ENCODE measurements at places on chromosomes 13 and 19.
A peak's percentile ranks its signal among the peaks of the same experiment; 100 is the strongest.

- DNase-seq: peak; percentile 48
Measured at GRCh38 chr19:2587001-2587719, 111.2 kb downstream of the GADD45B start.

GRCh38 chr13:44929692-44930091 lies 59.6 kb downstream of the NUFIP1 start:
- DNase-seq: no peak

DNA sequence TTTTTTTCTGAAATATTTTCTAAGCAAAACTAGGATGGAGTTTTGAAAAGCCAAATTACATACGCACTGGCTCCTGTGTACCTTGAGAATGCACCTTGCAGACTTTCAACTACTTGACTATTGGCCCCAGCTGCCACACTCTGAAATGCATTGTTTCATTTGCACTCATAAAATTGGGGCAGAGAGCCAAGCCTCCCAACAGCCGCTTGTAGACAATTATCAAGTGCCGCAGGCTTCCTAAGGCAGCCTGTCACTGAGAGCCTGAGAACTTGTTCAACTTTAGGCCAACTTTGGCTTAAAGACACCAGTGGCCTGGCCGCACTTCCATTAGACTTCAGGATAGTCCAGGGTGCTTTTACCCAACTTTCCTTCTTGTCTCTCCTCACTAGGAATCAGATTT lies 115.7 kb upstream of the STARD13 start:
- no peak for DNase-seq

GRCh38 chr13:84567848-84568247 lies 685.6 kb upstream of the SLITRK1 start:
- no peak for DNase-seq

GRCh38 chr13:106402866-106403265 lies 132.6 kb downstream of the EFNB2 start:
- DNase-seq: no peak

DNA sequence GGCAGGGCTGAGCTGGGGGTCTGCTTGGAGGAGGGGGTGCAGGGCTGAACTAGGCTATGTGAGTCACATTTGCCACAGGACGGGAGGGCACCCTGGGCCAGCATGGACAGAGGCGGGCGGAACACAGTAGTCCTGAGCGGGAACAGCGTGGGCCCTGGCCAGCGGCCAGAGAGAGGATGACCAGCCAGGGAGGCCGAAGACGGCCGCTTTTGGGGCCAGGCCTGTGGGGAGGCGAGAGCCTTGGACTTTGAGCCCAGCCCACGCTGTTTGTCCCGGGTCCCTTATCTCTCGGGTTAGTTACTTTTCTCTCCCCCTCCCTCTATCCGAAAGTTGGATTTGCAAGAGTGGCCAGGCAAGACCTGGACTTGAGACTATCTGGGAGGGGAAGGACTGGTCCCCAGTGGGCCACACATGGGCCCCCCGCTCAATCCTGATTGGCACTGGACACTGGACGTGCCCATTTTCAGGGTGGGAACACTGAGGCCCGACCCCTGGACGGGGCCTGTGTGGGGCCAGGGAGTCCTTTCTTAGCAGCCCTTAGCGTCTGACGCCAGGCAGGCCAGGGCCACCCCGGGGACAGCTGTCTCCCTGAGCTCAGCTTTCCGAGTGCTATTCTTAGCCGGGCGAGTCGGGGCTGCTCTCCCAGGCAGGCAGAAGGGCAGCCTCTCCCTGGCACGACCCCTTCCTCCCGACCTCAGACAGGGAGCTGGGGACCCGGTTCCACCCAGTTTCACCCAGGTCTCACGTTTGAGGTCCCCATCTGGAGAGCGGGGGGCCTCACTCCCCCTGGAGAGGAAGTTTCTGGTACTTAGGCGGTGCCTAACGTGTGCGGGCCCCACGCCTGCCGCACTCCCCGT lies 833 bp downstream of the GAMT start:
- no peak for DNase-seq

DNA sequence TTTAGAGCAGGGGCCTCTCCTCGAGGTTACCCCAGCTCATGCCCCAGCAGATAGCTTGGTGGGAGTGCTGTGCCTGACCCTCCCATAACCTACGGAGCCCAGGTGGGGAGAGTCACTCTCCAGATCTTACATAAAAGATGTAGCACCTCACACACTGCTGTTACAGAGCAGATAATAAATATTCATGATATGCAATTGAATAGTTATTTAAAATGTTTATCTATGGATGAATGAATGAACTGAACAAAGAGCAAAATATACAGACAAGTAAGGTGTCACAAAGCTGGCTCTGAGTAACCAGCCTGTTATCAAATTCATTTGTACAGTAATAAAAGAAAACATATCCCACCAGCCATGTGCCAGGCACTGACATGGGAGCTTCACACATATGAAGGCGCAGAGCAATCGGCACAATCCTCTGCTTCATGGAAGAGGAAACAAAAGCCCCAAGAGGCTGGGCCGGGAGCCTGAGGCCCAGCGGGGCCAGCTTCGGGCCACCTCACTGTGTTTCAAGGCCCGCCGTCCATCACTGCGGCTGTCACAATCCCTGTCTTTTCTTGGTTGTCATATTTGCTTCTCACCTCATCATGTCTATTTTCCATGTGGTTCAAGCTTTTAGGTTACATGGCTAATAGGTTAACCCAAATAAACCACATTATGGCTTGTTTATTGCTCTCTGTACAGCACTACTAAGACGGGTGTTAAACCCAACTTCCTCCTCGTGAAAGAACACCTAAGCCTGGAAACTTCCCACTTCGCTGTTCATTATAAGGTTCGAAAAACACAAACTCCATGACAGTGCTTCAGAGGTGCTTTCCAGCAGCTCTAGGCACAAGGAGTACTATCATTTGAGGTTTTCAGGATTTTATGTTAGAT lies 78.4 kb downstream of the IRS2 start:
- DNase-seq: no peak

DNA sequence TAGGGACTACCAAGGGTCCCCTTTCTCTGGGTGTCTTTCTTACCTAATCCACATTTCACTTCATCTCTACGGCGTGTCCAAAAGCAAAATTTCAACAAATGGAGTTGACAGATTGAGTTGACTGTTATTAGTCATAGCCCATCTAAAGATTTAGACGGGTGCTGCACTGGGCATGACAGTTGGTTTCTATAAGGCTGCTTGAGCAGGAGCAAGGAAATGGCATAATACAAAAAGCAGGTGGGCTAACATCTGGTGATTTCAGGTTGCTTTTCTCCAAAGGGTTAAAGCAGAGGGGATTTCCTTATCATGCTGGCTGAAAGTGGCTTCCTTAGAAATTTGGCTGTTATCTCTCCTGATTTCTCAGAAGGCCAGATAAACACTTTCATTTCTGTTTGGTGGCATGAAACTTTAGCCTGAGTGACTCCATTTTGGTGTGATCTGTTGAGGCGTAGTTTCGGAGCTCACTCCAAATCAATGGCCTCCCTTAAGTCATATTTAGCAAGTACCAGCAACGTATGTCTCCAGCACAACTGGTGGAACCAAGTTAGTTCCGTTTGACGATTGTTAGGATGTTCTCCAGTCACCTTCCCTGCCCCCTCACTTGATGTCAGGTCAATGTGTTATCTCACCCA lies 440.4 kb downstream of the FGF9 start:
- no peak for DNase-seq

- DNase-seq: peak; percentile 91
Measured at GRCh38 chr19:10936661-10937084, 8.1 kb downstream of the TIMM29 start.

DNA sequence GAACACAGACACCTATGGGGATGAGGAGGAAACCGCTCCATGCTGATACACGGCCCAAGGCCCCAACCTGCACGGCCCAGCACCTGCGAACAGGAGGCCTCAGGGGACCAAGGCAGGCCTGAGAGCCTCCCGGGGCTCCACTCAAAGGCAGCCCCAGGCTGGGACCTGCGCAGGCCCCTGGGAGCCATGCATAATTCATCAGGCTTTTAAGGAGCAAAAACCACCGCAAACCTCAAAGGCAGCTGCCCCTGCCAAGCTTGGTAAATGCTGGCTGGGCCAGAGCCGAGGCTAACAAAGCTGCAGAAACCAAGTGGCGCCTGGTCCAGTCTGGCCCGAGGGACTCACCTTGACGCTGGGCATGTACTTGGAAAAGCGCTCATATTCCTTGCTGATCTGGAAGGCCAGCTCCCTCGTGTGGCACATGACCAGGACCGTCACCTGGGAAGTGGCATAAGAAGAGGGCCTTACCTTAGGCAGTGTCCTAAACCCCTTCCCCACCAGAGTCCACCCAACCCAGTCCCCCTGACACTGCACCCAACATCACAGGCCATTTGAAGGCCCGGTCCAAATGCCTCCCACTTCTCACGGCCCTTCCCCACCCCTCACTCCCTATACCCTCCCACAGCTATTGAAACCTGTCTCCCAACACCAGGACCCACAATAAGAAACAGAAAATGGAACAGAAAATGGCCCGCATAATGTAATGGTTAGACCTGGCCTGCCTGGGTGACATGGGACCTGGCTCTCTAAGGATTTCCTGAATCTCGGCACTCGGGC lies 7.8 kb downstream of the DDX39A start:
- no peak for DNase-seq

DNA sequence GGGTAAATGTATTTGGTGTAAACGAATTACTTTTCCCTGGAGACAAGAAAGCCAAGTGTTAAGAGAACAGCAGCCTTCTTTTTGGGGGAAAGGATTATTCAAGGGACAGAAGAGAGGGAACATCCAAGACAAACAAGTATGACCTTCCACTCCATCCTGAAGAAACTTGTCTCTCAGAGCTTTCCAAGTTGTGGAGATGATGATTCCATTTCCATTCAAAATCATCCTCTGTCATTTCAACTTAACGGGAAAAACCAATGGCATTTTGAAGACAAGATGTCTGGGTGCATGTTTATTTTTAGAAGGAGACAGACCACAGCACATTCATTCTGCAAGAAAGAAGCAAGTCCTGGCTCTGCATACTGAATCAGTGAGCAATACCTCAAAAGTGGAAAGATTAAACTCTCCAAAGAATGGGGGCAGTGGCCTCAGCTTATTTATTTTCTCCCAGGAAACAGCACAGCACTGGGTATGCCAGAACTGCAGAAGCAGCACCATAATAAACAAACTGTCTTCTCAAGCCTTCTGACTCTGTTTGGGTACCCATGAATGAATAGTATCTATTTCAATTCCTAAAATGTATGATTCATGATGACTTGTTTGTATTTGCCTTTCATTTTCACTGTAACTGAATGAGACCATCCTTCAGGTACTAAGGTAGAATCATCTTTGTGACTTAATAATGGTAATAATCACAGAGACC lies 541.0 kb downstream of the RFC3 start:
- DNase-seq: peak; percentile 92

DNA sequence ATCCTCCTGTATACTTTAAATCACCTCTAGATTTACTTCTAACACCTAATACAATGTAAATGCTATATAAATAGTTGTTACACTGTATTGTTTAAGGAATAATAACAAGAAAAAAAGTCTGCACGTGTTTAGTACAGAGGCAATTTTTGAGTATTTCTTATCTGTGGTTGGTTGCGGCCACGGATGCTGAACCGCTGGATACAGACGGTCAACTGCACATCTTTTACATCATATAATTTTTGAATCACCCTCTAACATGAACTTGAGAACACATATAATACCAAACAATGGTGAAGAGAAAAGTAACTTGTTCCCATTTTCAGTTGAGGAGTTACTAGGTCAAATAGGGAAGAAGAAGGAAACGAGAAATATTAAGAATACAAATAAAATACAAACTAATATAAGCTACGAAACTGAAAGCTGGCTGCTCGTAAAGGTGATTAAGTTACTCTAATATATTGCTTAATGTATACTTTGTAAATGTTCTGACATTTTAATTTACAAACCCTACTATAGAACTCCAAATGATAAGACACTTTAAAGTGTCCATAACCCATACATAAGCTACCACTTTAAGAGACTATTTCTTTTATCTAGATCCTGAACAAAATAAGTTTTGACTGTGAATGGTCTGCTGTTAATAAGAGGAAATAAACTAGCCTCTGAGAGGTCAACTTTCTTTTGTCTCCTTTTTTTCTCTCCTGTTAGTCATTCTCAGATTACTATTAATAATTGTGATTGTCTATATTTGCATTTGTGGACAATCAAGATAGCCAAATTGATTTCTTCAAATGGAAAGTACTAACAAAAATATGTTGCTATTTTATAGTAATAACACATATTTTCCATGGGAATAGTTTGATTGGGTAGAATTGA lies 457.4 kb downstream of the DIAPH3 start:
- DNase-seq: no peak

GRCh38 chr19:50266896-50267295 lies 62.3 kb downstream of the KCNC3 start:
- no peak for DNase-seq

DNA sequence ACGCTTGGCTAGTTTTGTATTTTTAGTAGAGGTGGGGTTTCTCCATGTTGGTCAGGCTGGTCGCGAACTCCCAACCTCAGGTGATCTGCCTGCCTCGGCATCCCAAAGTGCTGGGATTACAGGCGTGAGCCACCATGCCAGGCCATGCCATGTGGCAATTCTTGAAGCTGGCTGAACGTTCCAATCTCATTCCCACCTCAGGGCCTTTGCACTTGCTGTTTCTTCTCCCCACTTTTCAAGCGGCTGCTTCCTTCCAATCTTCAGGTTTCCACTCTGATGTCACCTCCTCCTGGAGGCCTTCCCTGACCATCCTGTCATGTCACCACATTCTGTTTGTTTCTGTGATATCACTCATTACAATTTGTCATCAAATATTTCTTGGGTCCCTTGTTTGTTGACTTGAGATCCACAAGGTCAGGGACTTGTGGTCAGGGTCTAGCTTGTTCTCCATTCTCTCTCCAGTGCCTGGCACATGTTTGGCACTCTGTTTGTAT lies 4.2 kb downstream of the EPOR start:
- no peak for DNase-seq

- no peak for DNase-seq
Measured at GRCh38 chr13:73075954-73076353, 17.1 kb downstream of the KLF5 start.

DNA sequence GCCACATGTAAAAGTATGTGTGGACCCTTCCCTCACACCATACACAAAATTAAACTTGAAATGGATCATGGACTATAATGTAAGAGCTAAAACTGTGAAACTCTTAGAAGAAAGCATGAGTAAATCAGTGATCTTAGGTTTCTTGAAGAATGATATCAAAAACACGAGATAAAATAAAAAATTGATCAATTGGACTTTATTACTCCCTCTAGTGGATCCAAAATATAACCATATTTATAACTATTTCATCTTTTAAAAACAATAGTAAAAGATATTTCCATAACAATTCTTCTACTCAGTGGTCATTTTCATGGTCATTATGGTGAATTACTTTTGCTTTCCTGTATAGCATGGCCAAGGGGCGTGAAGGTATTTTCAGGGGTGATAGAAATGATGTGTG lies 174.6 kb upstream of the LSM14A start:
- DNase-seq: peak; percentile 5

DNA sequence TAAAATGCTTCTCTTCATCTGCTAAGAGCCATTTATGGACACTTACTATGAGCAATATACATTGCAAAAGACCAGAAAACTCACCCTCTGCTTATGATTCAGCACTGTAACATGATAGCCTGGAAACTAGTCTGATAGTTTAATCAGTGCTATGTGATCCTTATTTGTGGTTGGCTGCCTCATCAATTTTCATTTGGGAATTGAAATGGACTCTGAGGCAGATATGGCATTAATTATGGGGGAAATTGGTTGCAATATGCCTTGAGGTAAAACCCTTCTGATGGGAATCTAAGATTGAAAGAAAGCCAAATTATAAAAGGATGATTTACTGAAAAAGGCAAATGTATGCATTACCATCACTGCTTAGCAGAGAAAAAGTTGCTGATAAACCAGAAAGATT lies 33.5 kb downstream of the FAM216B start:
- peak; percentile 90 for DNase-seq

All from choroid plexus epithelial cell (primary cell).